ENCODE measurements at places on chromosomes 5 and 9. TPM values are rescaled to one million over a fixed set of nuclear protein-coding genes. Genes with fewer than 3 reads are reported as not detected.

GRCh38 chr5:127112347-127112864, 39.1 kb upstream of the C5orf63 start:
- no peak overlapping the region for H3K27ac ChIP-seq
- no peaks in the 10 kb centered on the region for H3K4me1 ChIP-seq
- H3K4me3 ChIP-seq: no peak overlapping the region
- H3K27me3 ChIP-seq: no peaks in the 10 kb centered on the region
- no peak for DNase-seq

DNA sequence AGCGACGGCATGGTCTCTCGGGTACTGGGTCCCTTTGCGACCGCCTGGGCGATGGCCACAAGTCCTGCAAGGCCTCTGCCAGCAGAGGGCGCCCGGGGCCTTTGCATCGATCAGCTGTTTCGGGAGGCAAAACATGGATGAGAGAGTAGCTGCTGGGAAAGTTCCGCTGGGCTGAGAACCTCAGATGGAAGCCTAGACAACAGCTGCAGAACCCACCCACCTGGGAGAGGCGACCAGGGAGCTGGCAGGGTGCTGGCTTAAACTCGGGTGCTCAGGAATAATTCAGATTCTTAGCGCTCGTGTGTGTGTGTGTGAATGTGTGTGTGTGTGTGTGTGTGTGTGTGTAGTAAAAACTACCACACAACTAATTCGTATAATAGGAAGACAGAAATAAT, 50.0 kb downstream of the TRIM32 start:
- no peak overlapping the region for H3K4me3 ChIP-seq
- H3K27me3 ChIP-seq: no peaks in the 10 kb centered on the region
- no peak overlapping the region for H3K27ac ChIP-seq

GRCh38 chr9:91934654-91935053, 15.4 kb downstream of the ROR2 start:
- no peak for DNase-seq
- H3K4me3 ChIP-seq: no peak overlapping the region
- no peak overlapping the region for H3K27ac ChIP-seq
- H3K27me3 ChIP-seq: no peaks in the 10 kb centered on the region
- H3K4me1 ChIP-seq: no peaks in the 10 kb centered on the region

DNA sequence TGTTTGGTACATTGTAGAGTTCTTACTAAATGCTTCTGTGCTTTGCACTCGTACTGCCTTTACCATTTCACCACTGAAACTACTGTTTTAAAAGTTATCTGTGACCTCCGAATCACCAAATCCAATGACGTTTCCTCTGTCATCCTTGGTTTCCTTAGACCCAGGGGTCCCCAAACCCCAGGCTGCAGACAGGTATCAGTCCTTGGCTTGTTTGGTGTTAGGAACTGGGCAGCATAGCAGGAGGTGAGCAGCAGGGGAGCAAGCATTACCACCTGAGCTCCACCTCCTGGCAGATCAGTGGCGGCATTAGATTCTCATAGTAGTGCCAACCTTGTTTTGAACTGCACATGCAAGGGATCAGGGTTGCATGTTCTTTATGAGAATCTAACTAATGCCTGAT, 26.8 kb upstream of the APC start:
- no peaks in the 10 kb centered on the region for H3K27me3 ChIP-seq
- H3K4me3 ChIP-seq: no peak overlapping the region
- DNase-seq: no peak

DNA sequence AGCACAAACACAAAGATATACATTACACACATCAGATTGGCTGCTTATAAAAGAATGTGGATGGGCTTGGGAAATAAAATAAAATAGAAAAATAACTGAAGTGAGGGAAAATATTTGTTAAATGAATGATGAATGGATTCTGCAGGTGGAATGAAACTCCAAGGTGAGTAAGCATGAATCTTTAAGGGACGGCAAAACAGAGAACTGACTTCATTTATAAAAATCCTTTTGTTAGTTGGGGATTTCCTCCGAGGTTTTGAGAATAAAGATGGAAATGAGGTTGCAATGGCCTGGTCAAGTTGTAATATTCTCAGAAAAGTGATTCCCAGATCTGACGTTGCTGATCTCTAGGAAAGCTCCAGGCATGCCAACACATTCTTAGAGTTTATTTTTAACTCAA, 20.9 kb upstream of the SEMA6A start:
- no peaks in the 10 kb centered on the region for H3K4me1 ChIP-seq
- no peaks in the 10 kb centered on the region for H3K27me3 ChIP-seq
- H3K36me3 ChIP-seq: no peaks in the 10 kb centered on the region
- DNase-seq: no peak
- H3K27ac ChIP-seq: no peak overlapping the region

- no peaks in the 10 kb centered on the region for H3K36me3 ChIP-seq
- H3K27ac ChIP-seq: peak overlapping the region; percentile 36
- H3K4me1 ChIP-seq: peaks cover 34% of the 10 kb centered on the region
- no peaks in the 10 kb centered on the region for H3K27me3 ChIP-seq
These were observed 215.7 kb downstream of the SEMA6A start for GRCh38 chr5:116358911-116359418.

- H3K4me3 ChIP-seq: no peak overlapping the region
- no peaks in the 10 kb centered on the region for H3K27me3 ChIP-seq
- no peak for DNase-seq
- H3K27ac ChIP-seq: no peak overlapping the region
These were observed 454.0 kb downstream of the DIRAS2 start for GRCh38 chr9:90188656-90189055.

GRCh38 chr5:66144834-66145390, 812 bp downstream of the SREK1 start:
- H3K36me3 ChIP-seq: no peaks in the 10 kb centered on the region
- no peaks in the 10 kb centered on the region for H3K27me3 ChIP-seq
- DNase-seq: no peak
- peak overlapping the region; percentile 58 for H3K4me3 ChIP-seq
- H3K4me1 ChIP-seq: peaks cover 45% of the 10 kb centered on the region

- H3K27me3 ChIP-seq: no peaks in the 10 kb centered on the region
- no peak overlapping the region for H3K4me3 ChIP-seq
- H3K27ac ChIP-seq: no peak overlapping the region
- H3K36me3 ChIP-seq: peaks cover 26% of the 10 kb centered on the region
These were observed 22.6 kb downstream of the TGFBR1 start for GRCh38 chr9:99127356-99128132.

DNA sequence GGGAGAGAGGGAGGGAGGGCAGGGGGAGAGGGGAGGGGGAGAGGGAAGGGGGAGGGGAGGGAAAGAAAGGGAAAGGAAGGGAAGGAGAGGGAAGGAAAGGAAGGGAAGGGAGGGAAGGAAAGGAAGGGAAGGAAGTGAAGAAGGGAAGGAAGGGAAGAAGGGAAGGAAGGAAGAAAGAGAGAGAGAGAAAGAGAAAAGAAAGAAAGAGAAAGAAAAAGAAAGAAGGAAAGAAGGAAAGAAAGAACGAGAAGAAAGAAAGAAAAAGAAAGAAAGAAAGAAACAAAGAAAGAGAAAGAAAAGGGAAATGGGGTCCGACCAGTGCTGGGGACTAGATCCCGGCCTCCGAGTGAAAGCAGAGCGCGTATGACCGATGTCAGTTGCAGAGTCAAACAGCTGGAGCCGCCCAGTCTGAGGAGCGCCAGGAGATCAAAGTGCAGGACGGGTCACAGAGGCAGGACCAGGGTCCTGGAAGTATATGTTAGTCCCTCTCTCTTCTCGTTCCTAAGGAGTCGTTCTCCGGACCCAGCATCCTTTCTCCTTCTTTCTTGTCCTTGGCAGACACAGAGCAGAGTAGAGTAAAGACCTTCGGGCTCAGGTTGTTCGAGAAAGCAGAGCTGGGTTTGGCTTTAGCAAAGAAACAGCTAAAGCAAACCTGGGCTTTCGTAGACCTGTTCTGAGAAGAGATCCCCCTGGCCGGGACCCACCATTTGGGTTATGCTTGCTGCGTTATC, 305.4 kb upstream of the MSX2 start:
- H3K4me3 ChIP-seq: no peak overlapping the region
- DNase-seq: no peak
- no peaks in the 10 kb centered on the region for H3K36me3 ChIP-seq
- peaks cover 6% of the 10 kb centered on the region for H3K4me1 ChIP-seq
- H3K27me3 ChIP-seq: no peaks in the 10 kb centered on the region

DNA sequence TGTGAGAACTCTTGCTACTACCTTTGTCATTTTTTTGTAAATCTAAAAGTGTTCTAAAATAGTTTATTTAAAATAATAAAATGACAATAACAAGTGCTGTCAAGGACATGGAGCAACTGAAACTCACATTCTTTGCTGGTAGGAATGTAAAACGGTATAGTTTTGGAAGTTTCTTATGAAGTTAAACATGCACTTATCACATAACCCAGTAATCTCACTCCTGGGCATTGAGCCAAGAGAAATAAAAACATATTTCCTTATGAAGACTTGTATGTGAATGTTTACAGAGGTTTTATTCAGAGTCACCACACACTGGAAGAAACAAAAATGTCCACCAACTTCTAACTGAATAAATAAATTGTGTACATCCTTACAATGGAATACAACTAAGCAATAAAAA, 46.0 kb upstream of the COL15A1 start:
- DNase-seq: no peak
- H3K36me3 ChIP-seq: no peaks in the 10 kb centered on the region
- H3K27me3 ChIP-seq: no peaks in the 10 kb centered on the region
- no peak overlapping the region for H3K4me3 ChIP-seq

GRCh38 chr9:127935765-127936221, 1.9 kb downstream of the DPM2 start:
- no peaks in the 10 kb centered on the region for H3K36me3 ChIP-seq
- peaks cover 43% of the 10 kb centered on the region for H3K4me1 ChIP-seq
- H3K27ac ChIP-seq: no peak overlapping the region
- peak overlapping the region; percentile 81 for H3K4me3 ChIP-seq

GRCh38 chr5:163758283-163758711, 252.9 kb downstream of the MAT2B start:
- H3K27me3 ChIP-seq: no peaks in the 10 kb centered on the region
- no peak overlapping the region for H3K27ac ChIP-seq
- H3K4me3 ChIP-seq: no peak overlapping the region
- no peaks in the 10 kb centered on the region for H3K4me1 ChIP-seq
- H3K36me3 ChIP-seq: no peaks in the 10 kb centered on the region

GRCh38 chr5:58314356-58315210, 145.3 kb downstream of the PLK2 start:
- no peaks in the 10 kb centered on the region for H3K27me3 ChIP-seq
- no peak for DNase-seq
- H3K4me3 ChIP-seq: no peak overlapping the region
- peaks cover 11% of the 10 kb centered on the region for H3K4me1 ChIP-seq
- no peaks in the 10 kb centered on the region for H3K36me3 ChIP-seq

- H3K4me1 ChIP-seq: no peaks in the 10 kb centered on the region
- no peak overlapping the region for H3K4me3 ChIP-seq
- no peak overlapping the region for H3K27ac ChIP-seq
- H3K27me3 ChIP-seq: no peaks in the 10 kb centered on the region
- no peak for DNase-seq
These were observed 325.8 kb downstream of the TMEM38B start for GRCh38 chr9:106020186-106020585.

GRCh38 chr9:108049026-108049607, 559.5 kb upstream of the KLF4 start:
- no peak for DNase-seq
- H3K4me3 ChIP-seq: no peak overlapping the region
- H3K4me1 ChIP-seq: peaks cover 12% of the 10 kb centered on the region
- no peak overlapping the region for H3K27ac ChIP-seq

DNA sequence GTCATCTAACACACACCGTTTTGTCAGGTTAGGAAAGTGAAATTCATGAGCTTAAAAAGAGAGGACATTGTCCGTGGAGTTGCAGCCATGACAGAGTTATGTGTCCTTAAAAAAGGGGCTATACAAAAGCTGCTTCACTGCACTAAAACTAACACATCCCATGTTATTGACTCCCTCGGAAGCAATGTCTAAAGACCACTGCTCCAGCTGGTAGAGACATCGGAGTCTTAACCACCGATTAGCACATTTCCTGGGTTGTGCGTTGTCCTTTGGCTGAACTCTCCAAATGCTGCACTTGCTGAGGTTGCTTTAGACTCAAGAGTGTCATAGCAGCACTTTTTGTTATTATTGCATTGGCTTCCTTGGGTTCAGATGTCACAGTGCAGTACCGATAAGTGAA, 128.3 kb upstream of the C9orf72 start:
- no peak overlapping the region for H3K27ac ChIP-seq
- H3K36me3 ChIP-seq: no peaks in the 10 kb centered on the region
- DNase-seq: no peak
- H3K27me3 ChIP-seq: no peaks in the 10 kb centered on the region
- H3K4me3 ChIP-seq: no peak overlapping the region

- no peak overlapping the region for H3K4me3 ChIP-seq
- H3K27ac ChIP-seq: no peak overlapping the region
- DNase-seq: no peak
- no peaks in the 10 kb centered on the region for H3K27me3 ChIP-seq
- H3K4me1 ChIP-seq: no peaks in the 10 kb centered on the region
These were observed 68.4 kb upstream of the ZFR start for GRCh38 chr5:32512926-32513325.

DNA sequence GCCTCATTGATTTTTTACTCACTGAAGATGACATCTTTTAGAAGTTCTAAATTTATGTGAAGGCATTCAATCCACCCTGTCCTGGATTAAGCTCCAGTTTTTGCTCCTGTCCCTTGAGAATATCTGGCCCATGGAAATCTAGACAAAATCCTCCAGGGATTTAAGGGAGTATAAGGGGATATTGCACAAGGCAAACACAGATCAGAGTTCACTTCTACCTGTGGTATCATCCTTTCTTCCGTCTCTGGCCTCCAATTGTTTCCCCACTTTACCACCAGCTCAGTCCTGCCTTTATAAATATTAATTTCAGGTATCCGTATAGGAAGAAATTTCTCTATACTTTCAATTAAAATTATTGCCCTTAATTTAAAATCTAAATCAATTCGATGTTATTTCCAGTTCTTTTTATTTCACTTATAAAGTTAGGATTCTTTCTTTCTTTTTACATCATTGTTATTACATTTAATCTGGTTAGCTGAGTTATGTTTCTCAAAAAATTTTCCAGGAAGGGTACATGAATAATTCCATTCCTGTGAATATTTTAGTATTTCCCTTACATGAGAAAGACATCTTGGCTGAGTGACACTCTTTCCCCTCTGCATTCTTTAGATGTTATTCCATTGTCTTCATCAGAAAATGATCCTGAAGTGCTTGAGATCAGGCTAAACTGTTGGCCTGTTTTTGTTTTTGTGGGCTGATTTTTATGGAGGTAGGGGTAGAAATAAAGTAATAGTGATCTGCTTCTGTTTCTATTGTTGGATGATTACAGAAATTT, 194.3 kb upstream of the MAP3K1 start:
- H3K27ac ChIP-seq: no peak overlapping the region
- H3K4me3 ChIP-seq: no peak overlapping the region
- H3K27me3 ChIP-seq: no peaks in the 10 kb centered on the region
- no peak for DNase-seq
- H3K36me3 ChIP-seq: no peaks in the 10 kb centered on the region

GRCh38 chr5:59542851-59543820, 350.4 kb downstream of the PDE4D start:
- H3K4me3 ChIP-seq: no peak overlapping the region
- no peaks in the 10 kb centered on the region for H3K27me3 ChIP-seq
- no peak overlapping the region for H3K27ac ChIP-seq
- no peaks in the 10 kb centered on the region for H3K36me3 ChIP-seq
- peaks cover 7% of the 10 kb centered on the region for H3K4me1 ChIP-seq

The SOX30 gene
- total RNA-seq: 0.12 TPM

The CYLC2 gene
- not detected for total RNA-seq

The ZNF883 gene
- 4.9 TPM for total RNA-seq

The CD274 gene
- 14.9 TPM for total RNA-seq

The FAT2 gene
- 0.02 TPM for total RNA-seq

The FGF1 gene
- 55.0 TPM for total RNA-seq

The PCDHA10 gene
- 0.37 TPM for total RNA-seq

The NMUR2 gene
- not detected for total RNA-seq

The LCP2 gene
- total RNA-seq: 4.9 TPM

Data from heart right ventricle (tissue), 16 donors.